ENCODE measurements at places on chromosomes 6 and 20. TPM values are rescaled to one million over a fixed set of nuclear protein-coding genes. Genes with fewer than 3 reads are reported as not detected.

Gene MCHR2
- total RNA-seq: not detected

Gene F13A1
- total RNA-seq: not detected

Gene KCNB1
- 2.7 TPM for total RNA-seq

Gene CHRNA4
- 0.35 TPM for total RNA-seq

Data from A549 treated with Hydrocortisone at 1 μM for 4 hours (cell line).